ENCODE measurements at places on chromosomes 11 and 22.

DNA sequence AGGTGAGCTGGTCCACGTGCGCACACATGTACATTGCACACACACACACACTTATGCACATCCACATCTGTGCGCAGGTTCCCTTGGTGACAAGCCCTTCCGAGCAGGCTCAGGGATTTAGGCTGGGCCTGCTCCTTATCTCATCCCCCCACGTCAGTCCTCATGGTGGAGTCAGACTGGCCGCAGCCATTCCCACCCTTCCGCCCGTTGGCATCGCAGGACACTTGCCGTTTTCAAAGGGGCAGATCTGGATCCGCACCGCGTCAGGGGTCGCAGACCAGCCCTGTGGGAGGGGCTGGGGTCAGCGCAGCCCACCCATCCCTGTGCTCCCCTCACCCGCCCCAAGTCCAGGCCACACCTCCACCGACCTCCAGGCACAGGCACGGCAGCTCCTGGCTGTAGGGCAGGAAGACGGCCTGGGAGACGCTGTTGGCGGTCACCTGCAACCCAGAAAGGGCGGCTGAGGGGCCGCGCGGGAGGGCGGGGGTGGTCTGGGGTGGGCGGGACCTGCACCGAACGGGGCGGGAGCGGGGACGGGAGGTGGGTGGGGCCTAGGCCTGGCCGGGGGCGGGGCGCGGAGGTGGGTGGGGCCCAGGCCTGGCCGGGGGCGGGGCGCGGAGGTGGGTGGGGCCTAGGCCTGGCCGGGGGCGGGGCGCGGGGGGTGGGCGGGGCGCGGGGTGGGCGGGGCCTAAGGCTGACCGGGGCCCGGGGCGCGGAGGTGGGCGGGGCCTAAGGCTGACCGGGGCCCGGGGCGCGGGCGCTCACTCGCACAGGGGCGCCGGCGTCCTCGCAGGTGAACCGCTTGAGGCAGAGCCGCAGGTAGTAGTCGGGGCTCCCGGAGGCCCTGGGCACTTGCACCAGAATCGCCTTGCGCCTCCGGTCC is 13.3 kb downstream of the IL17REL start:
- no peak for DNase-seq

DNA sequence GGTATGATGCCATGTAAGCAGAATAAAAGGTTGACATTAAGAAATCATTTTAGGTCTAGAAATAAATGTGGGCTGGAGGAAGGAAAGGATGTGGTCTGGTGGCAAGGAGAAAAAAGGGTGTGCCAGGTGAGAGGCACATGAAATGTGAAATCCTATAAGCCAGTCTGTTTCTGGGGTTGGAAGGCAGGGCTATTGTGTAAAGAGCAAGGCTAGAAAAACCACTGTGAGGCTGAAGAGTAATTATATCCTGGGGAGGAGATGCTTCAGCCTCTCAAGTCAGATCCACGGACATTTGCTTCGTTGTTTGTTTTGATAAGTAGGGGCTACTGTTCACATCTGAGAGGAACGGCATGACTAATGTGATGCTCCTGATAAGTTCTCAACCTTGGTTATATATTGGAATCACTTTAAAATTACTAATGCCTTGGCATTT is 77.5 kb upstream of the CTSC start:
- no peak for DNase-seq

GRCh38 chr11:43145653-43146052 is 166.1 kb upstream of the API5 start:
- DNase-seq, result no peak

- DNase-seq, result no peak
Measured at GRCh38 chr11:112381578-112381977, 120.9 kb upstream of the PLET1 start.

DNA sequence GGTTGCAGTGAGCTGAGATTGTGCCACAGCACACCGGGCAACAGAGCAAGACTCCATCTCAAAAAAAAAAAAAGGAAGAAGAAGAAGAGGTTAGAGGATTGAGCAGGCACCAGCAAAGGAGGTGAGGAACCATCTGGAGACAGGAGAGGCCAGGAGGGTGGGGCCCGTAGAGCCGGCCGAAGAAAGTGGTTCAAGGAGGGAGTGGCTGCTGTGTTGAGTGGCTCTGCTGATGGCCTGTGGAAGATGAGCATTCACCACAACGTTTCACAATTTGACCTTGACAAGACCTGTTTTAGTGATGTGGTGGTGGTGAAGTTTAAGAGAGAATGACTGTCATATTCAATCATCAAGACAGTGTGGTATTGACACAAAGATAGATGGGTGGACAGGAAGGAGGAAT is 6.8 kb upstream of the CTSD start:
- DNase-seq, result no peak

DNA sequence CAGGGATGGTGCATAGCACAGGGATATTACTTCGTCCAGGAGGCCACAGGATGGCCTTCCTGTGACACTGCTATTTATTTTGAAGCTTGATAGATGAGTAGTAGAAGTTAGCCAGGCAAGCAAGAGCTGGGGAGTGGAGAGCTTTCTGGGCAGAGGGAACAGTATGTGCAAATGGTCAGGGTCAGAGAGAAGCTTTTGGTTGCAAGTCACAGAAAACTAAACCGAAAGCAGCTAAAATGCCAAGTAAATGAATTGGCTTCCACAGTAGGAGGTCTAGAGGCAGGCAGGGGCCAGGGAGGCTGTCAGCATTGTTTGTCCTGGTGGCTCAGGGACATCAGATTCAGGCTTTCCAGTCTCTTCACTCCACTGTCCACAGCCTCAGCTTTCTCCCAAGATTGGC is 247.5 kb downstream of the GRIK4 start:
- DNase-seq, result no peak

DNA sequence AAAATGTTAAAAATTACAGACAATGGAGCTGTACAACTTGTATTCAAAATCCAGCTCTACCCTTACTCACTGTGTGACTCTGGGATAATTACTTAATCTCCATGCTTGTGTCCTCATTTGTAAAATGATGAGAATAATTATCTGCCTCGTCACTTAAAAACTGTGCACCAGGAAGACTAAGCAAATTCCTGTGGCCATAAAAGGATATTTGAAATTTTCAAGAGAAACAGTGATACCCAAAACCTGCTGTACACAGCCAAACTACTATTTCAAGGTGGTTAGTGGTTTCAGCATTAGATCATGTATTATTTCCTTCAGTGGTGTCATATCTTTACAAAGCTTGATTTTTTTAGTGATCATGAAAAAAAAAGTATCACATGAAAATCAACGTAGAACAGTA is 136.9 kb downstream of the METTL15 start:
- DNase-seq, result no peak

- no peak for DNase-seq
Measured at GRCh38 chr22:28106617-28107016, 187.6 kb upstream of the PITPNB start.

DNA sequence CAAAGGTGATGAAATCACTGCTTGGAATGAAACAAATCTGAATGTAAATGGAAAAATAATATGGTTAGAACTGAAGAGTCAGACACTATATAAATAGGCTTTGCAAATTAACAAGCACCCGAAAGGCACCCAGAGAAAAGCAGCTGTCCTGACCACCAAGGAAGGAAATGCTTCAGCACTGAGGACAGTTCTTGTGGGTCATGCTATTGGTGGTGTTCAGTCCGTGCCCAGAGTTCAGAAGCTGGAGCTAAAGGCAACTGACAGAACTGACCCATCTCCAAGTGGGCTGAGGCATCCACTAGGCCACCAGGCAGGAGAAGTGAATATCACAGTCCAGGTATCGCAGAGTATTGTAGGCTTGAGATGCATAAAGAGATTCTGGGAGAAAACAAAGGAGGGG is 208.9 kb downstream of the OPCML start:
- no peak for DNase-seq

DNA sequence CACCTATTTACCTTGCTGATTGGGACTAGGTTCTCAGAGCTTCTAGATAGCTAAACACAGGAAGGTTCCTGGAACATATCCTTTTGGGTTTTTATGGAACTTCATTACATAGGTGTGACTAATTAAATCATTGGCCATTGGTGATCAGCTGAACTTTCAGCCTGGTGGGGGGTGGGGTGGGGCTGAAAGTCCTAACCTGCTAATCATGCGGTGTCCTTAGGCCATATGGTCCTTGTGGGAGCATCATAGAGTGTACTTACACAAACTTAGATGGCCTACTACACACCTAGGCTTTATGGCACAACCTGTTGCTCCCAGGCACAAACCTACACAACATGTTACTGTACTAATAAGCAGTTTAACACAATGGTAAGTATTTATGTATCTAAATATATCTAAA is 8.6 kb upstream of the SELENOH start:
- no peak for DNase-seq

DNA sequence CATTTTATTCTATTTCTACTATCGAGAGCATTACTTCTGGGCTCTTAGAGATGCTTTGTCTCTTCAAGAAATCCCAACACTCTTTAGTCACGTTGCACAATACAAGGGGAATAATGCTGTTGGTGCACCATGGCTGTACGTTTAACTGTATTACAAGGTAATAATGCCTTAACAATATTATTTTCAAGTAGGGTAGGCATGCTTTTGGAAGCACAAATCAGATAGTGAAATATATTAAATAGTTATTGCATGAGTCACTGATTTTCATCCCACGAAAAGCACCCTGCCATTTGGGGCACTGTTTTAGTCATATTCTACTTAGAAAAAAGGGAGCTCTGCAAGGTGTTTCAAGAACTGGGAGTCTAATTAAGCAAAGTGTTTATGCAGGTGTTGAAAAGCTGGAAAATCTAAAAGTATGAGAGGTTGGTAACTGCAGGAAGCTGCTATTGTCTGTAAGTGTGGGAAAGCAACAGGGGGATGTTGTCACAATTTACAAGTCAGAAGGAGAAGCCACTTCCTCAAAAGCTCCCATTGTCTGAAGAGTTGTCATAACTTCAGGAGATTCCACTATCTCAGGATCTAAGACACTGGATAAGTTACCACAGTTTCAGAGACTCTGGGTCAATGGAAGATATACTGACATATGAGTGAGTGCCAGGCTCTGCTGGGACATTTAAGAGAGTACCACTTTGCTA is 218.2 kb downstream of the JRKL start:
- DNase-seq, result no peak

- DNase-seq, result peak; percentile 36
Measured at GRCh38 chr11:108871152-108871551, 206.3 kb downstream of the DDX10 start.

DNA sequence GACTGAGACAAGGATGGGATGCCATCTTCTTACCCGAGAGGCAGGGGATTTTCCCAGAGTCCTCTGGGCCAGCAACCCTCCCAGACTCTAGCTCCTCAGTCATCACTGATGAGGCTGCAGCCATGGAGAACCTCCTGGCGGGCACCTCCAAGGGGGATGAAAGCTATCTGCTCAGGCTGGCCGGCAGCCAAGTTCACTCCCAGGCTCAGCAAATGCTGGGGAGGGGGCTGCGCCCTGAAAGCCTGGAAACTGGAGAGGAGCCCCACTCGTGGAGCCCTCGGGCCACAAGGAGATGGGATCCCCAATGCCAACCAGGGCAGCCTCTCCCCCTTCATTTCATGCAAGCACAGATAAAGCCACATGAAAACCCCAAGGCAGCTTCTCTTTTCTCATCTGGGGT is 75.0 kb downstream of the CACNA1I start:
- DNase-seq, result no peak

DNA sequence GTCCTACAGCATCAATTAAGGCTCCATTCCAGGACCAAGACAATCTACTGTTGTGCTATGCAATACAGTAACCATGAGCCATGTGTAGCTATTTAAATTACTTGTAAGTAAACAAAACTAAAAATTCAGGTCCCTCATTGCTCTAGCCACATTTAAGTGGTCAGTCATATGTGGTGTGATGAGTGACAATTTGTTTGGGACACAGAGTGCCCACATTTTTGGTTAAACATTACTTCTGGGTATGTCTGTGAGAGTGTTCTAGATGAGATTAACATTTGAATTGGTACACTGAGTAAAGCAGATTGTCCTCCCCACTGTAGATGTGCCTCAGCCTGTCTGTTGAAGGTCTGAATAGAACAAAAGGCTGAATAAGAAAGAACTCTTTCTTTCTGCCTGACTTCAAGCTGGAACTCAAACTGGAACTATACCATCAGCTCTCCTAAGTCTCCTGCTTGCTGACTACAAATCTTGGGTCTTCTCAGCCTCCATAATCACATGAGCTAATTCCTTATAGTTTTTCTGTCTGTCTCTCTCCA is 15.8 kb downstream of the KBTBD3 start:
- DNase-seq, result no peak

DNA sequence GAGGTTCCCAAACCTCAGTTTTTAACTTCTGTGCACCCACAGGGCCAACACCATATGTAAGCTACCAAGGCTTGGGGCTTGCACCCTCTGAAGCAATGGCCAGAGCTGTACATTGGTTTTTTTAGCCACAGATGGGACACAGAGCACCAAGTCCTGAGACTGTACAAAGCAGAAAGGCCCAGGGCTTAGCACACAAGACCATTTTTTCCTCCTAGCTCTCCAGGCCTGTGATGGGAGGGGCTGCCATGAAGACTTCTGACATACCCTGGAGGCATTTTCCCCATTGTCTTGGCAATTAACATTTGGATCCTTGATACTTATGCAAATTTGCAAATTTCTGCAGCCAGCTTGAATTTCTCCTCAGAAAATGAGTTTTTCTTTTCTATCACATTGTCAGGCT is 23.4 kb downstream of the CNTF start:
- DNase-seq, result no peak

DNA sequence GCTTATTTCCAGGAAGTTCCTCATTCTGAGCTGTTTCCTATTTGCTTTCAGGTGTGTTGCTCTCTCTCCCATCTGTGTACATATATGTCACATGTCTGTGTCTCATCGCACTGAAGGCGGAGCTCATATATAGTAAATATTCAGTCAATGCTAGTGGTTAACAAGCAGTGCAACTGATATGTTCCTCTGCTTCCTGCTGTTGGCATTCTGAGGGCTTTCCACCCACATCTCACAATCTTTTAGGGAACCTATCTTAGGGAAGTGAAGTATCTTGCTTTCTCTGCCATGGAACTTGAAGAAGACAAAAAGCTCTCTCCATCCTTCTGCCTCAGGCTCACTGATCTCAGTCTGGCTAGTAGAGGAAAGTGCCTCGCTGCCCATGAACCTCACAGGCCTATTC is 139.8 kb downstream of the TTC17 start:
- DNase-seq, result no peak

- no peak for DNase-seq
Measured at GRCh38 chr11:80937842-80938241, 1497.0 kb upstream of the TENM4 start.

DNA sequence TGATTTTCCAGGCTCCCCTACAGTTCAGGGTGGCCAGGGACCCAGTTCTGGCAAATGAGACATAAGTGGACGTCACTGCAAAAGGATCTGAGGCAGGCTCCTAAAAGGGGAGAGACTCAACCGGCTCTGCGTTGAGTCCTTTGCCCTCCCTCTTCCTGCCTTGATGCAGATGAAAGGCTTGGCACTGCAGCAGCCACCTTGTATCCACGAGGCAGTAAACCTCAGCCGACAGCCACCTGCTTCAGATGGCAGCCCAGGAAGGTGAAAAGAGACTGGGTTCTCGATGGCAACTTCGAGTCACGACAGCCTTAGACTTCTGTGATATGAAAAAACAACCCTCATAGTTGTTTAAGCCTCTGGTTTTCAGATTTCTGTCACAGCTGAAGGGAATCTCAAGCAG is 14.7 kb upstream of the TREH start:
- DNase-seq, result no peak

- no peak for DNase-seq
Measured at GRCh38 chr22:48389916-48390315, 1437.8 kb downstream of the BRD1 start.

Measured in NAMALWA (cell line).